ENCODE measurements at places on chromosomes 2 and 18. TPM values are rescaled to one million over a fixed set of nuclear protein-coding genes. Genes with fewer than 3 reads are reported as not detected.
A peak's percentile ranks its signal among the peaks of the same experiment; 100 is the strongest.

Gene REG3A
- total RNA-seq = not detected

Gene OTX1
- total RNA-seq = not detected

Gene BCL11A
- total RNA-seq = 2.0 TPM

Gene CXCR4
- total RNA-seq = 8.3 TPM

Gene MYL12A
- total RNA-seq = 331 TPM

Gene MEIS1
- total RNA-seq = 63.4 TPM

Gene COL5A2
- 61.1 TPM for total RNA-seq

Gene PUM2
- total RNA-seq = 69.2 TPM

Gene RIT2
- total RNA-seq = not detected

Gene PAIP2B
- total RNA-seq = 3.8 TPM

Gene ERBB4
- 7.6 TPM for total RNA-seq

GRCh38 chr2:142395291-142395690 lies 264.5 kb upstream of the LRP1B start:
- DNase-seq = no peak

DNA sequence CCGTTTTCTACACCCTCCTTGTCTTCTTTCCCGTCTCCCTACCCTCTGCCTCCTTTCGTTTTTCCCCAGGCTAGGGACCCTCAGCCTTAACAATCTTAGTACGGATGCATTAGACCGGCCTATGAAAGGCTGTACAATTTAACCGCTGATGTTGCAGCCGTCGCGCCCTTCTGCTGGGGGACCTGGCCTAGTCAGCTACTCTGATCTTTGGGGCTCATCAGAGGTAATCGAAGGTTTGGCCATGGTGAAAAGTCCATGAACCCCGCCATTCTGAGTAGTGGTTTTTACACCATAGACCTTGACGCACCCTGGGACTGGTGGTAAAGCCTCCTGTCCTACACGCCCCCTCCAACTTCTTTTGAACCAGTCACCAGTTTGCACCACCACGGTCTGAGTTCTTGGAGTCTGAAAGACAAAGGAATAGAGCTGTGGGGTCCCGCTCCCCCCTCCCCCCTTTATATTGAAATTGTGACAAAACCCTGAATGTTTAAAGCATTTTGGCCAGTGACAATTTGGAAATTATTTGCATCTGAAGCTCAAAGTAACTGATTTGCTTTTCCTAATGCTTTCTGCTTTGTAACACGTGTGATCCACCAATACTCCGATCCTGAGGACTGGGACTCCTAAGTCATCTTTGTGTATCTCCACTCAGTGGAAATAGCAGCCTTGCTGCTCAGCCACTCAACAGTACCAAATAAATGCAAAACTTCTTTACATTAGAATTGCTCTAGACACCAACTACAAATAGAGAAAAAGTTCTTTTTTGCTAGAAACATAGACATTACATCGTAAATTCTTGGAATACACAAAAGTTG lies 642 bp upstream of the SRSF7 start:
- no peak for DNase-seq

GRCh38 chr18:53819671-53820070 lies 404.8 kb downstream of the MBD2 start:
- DNase-seq = no peak

GRCh38 chr18:34738175-34738894 lies 28.2 kb downstream of the DTNA start:
- no peak for DNase-seq

- DNase-seq = no peak
These were observed 295.9 kb upstream of the CRIM1 start for GRCh38 chr2:36059691-36060090.

DNA sequence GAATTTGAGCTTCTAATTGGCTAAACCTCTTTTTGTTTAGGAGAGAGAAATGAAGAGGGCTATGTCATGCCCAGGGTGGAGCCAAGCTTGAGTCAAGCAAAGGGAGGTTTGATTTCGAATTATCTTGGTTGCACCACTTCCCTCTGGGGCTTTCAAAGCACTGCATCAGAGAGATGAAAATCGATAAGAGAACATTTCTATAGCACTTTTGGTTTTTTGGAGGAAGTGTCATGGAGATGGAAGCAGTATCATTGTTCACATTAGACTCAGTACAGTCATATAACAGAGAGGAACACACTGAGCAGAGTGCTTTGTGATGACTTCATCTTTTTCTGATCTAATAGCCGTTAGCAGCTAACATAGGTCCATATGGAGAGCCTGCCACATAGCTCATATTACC lies 120.3 kb upstream of the UXS1 start:
- no peak for DNase-seq

DNA sequence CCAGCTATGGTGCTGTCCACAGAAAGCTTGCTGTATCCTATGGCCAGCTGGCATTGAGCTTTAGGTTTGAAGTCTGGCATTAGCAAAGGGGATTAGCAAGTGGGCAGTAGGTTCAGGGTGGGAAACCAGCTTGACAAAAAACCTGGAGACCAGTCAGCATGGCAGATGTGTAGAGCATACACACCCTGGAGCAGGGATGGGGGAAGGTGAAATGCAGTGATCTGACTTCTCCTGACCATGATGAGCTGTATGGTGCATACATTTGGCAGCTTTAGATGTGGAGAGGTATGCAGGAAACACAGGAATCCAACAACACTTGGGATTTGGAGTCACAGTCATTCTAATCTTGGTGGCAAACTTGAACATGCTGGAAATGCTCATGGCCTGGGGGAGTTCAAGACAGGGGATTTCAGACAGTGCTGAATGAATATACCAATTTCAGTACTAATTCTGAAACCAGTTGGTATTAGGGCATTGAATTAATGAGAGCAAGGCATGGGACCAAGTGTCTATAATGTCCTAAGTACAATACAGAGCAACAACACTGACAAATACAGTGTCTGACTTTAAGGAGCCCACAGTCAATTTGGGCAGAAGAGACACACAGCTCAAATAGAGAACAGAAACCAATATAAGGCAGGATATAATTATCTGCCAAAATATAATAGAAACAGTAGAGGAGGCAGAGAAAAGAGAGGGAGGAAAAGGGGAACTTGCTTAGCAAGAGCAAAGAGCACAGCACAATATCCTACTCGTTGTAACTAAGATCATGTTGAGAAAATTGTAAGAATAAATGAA lies 11.8 kb downstream of the ARHGAP15 start:
- DNase-seq = no peak

- no peak for DNase-seq
These were observed 1310.9 kb upstream of the TMEFF2 start for GRCh38 chr2:193505620-193506019.

GRCh38 chr18:42752916-42753315 lies 362.6 kb downstream of the RIT2 start:
- no peak for DNase-seq

GRCh38 chr18:1047406-1047805 lies 142.7 kb downstream of the ADCYAP1 start:
- no peak for DNase-seq

GRCh38 chr2:85692039-85692645 lies 2.0 kb upstream of the GNLY start:
- DNase-seq = no peak

DNA sequence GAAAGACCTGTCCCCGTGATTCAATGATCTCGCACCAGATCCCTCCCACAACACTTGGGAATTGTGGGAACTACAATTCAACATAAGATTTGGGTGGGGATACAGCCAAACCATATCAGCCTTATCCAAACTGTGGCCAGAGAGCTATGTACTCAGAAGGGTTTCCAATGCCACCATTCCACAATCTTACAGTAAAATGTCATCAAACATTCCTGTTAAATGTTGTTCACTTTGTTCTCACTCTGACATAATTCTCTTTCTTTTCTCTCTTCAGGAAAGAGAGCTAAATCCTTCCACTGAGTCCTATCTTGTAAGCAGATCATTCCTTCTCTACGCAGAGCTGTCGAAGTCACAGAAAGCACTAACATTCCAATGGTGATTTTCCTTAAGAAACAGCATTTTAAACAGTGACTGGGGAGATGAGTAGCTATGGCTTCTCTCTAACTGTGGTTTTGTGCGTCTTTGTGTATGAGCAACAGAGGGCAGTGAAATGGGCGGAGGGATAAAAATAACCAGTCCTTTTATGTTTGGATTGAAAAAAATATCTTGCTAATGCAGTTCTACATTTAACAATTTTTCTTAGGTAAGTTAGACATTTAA lies 684.7 kb downstream of the EPHA4 start:
- no peak for DNase-seq

DNA sequence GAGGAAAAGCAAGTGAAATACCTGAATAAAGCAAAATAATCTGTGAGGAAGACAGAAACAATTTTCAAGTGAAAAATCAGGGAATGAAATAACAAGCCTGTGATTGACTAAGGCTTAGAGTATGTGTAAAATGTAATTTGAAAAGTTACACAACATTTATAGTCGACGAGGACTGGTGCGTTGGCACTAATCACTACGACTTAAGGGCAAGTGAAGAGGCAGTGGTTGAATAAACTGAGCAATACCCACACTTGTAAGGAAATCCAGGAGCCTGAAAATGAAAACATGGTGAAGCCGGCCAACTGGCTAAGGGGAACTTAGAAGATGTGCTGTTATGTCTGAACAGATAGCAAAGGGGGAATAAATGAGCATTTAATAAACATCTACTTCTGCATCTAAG lies 13.4 kb downstream of the DOK1 start:
- no peak for DNase-seq

DNA sequence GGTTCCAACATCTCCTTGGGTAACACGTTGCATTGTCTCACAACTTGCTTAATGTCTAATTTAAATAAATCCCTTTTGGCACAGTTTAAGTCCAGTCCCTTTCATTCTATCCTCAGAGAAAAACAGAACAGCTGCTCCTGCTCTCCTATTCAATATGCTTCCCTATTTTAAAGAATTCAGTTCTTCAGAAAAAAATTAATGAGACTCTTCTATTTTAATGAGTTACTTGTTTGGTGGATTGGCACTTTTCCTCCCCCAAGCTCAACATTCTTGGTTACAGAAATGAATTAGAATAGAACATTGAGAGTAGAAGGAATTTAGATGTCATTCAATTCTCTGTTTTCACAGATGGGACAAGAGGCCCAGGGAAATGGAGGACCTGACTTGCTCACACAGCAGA lies 116.9 kb upstream of the ATP8B1 start:
- no peak for DNase-seq

GRCh38 chr18:3864669-3865298 lies 414.8 kb downstream of the TGIF1 start:
- DNase-seq = no peak

GRCh38 chr2:6233993-6234392 lies 541.8 kb downstream of the SOX11 start:
- DNase-seq = no peak

DNA sequence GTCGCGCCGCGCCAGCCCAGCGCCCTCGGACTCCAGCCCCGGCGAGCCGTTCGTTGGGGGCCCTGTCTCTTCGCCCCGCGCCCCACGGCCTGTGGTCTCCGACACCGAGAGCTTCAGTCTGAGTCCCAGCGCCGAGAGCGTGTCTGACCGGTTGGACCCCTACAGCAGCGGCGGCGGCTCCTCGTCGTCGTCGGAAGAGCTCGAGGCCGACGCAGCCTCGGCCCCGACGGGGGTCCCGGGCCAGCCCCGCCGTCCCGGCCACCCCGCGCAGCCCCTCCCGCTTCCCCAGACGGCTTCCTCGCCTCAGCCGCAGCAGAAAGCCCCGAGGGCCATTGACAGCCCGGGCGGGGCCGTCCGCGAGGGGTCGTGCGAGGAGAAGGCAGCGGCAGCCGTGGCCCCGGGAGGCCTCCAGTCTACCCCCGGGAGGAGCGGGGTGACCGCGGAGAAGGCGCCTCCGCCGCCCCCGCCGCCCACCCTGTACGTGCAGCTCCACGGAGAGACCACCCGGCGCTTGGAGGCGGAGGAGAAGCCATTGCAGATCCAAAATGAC lies 1.4 kb downstream of the PHLPP1 start:
- DNase-seq = peak; percentile 81

DNA sequence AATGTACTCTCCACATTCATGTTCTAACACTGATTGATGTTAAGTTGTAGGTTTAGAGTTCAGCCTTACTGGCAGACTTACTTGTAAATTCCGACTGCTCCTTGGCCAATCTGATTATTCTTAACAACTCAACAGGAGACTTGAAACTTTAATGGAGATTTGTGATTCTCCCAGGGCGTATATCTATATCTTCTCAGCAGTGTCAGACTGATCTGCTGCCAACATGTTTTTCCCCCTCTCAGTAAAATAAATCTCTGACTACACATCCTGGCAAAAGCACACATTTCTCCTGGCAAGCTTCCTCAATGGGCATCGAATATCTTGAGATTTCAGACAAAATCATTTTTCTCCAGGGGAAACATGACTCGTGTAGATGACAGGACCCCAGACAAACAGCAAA lies 1041.2 kb downstream of the DPP10 start:
- DNase-seq = no peak

DNA sequence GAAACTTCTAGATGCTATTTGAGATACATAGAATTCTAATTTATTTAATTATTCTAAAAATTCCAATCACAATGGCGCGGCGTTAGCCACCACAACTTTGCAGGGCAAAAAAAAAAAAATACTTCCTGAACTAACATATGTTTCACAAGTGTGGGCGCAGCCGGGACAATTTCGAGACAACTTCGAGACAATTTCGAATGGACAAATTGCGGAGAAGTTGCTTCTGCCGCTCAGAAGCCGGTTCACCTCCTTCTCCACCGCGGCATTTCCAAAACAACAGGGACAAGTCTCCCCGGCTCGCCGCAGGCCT lies 842 bp downstream of the PAX3 start:
- no peak for DNase-seq

DNA sequence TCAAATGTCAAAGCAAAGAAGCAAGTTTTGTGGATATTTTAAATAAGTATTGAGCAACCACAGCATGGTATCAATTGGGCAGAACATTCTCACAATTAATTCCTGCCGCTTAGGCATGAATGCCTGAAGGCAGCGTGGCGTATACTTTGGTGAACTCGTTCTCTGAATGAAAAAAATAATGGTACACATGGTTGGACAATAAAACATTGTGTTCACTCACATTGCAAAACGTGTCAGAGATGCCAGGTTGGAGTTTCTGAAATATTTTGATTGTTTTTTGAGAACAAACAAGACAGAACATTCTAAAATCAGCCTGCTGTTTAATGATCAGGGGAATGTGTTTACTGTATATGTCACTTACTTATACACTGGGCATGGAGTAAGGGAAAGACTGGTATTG lies 254.2 kb downstream of the CDH2 start:
- DNase-seq = no peak

- no peak for DNase-seq
These were observed 1.2 kb downstream of the ANTXR1 start for GRCh38 chr2:69013840-69014821.

- DNase-seq = no peak
These were observed 228.6 kb downstream of the SATB2 start for GRCh38 chr2:199228887-199229819.

GRCh38 chr2:73232403-73233153 lies 461 bp downstream of the PRADC1 start:
- DNase-seq = no peak

GRCh38 chr2:190766595-190766994 lies 114.0 kb upstream of the GLS start:
- DNase-seq = no peak

DNA sequence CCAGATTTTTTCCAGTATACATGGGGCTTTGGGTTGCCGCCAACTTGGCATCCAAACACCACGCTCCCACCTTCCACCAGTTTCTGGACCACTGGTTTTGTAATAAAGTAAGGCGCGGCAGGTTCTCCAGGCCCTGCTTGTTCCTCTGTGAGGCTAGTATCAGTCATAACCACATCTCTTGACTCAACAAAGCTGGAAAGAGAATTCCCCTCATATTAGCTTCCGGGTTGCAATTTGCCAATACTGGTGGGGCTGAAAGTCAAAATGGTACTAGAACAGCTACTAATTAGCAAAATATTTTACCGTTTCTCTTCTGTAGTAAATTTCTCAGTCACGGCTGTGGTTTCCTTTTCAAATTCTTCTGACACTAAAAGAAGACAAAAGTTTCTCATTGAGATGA lies 25.0 kb downstream of the TTN start:
- DNase-seq = no peak

GRCh38 chr2:71606244-71606643 lies 152.9 kb downstream of the DYSF start:
- DNase-seq = peak; percentile 46
